ENCODE measurements at places on chromosomes 2 and 18.

DNA sequence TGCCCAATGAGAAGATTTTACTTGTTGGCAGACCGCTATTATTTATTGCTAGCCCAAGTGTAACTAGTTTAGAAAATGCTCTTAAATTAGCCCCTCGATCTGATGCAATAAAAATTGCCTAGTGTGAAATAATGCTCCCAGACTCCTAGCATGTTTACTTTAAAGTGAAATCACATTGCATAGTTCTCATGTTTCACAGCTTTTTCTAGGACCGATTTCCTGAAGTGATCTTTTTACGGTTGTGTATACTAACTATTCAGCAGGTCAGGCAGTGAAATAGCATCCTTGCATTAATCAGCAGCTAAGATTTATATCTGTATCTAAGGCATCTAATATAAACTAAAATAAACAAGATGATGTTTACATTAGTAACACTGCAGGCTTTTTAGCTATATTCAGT lies 52.4 kb downstream of the PMS1 start:
- DNase-seq = no peak

DNA sequence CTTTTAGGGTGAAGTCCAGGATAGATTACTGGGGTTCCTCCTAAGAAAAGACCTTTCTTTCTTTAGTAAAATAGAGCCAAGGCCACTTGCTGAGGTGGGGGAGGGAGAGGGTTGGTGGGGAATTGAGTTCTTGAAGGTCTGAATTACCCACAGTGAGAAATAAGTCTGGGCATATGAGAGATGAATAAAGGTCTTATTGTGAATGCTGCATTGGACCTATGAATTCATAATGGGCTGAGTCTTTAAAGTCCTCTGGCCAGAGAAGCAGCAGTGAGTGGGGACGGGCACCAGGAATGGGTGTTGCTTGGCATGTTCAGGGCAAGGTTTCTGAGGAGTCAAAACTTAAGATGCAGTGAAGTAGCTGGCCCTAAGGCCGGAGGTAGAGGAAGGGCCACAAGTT lies 10.5 kb downstream of the MAPRE3 start:
- DNase-seq = no peak

- DNase-seq = no peak
These were observed 165.7 kb upstream of the RAB12 start for GRCh38 chr18:8443505-8443904.

DNA sequence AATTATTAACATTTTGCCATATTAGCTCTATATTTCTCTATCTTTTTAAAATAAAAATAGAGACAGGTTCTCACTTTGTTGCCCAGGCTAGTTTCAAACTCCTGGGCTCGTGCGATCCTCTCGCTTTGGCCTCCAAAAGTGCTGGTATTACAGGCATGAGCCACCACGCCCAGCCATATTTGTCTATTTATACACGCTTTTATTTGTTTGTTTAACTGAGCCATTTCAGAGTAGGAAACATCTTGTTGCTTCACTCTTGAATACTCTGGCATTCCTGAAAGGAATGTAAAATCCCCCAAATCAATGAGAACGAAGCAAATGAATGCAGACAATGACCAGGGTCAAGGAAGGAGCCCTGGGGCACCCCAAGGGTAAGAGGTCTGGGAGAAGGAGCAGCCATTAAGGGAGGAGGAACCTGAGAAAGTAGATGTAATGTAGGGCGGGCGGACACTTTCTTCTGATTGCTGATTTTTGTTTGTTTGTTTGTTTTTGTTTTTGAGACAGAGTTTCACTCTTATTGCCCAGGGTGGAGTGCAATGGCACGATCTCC lies 31.7 kb upstream of the RAB1A start:
- DNase-seq = no peak

DNA sequence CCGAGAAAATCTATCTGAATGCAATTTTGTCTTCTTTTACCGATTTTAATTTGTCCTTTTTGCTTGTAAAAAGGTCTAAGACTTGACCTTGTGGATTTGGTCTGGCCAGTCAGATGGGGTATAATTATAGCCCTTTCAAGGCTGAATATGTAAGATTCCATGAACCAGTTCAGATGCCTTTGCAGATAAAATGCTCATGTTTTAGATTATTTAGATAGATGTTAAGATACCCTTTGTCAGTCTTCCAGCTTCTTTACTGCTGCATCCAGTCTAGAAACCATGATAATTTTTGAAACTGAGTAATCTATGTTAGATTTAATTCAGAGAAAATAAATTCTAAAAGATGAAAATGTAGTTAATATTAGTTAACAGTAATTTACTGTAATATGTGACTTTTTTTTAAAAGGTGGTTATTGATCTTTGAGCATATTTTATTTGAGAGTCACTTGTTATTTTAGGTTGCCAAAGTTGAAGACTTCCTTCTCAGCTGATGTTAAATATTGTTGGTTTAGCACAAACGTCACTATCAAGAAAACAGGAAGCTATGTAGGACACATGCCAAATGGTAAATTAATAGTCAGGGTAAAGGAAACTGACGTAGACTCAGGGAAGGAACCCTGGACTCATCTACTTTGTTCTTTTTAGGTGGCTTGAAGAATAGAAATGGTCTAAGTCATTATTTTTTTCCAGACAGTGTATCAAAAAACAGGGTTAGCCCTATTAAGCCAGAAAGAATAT lies 29.8 kb downstream of the BABAM2 start:
- no peak for DNase-seq

GRCh38 chr2:234680688-234681619 lies 184.1 kb upstream of the ARL4C start:
- DNase-seq = no peak

DNA sequence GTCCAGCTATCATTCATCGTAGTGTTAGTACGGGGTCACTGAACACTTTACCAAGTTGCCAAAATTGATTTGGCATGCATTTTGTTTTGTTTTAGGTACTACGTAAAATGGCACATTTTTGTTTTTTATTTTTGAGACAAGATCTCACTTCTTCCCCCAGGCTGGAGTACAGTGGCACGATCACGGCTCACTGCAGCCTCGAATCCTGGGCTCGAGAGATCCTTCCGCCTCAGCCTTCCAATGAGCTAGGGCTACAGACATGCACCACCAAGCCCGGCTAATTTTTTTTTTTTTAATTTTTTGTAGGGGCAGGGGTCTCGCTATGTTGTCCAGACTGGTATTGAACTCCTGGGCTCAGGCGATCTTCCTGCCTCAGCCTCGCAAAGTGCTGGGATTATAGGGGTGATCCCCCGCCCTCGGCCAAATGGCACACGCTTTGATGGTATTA lies 786 bp downstream of the TAF1B start:
- DNase-seq = no peak

- peak; percentile 65 for DNase-seq
These were observed 137.5 kb downstream of the TPO start for GRCh38 chr2:1550658-1551316.

GRCh38 chr18:13835202-13835601 lies 11.3 kb downstream of the MC5R start:
- DNase-seq = no peak

DNA sequence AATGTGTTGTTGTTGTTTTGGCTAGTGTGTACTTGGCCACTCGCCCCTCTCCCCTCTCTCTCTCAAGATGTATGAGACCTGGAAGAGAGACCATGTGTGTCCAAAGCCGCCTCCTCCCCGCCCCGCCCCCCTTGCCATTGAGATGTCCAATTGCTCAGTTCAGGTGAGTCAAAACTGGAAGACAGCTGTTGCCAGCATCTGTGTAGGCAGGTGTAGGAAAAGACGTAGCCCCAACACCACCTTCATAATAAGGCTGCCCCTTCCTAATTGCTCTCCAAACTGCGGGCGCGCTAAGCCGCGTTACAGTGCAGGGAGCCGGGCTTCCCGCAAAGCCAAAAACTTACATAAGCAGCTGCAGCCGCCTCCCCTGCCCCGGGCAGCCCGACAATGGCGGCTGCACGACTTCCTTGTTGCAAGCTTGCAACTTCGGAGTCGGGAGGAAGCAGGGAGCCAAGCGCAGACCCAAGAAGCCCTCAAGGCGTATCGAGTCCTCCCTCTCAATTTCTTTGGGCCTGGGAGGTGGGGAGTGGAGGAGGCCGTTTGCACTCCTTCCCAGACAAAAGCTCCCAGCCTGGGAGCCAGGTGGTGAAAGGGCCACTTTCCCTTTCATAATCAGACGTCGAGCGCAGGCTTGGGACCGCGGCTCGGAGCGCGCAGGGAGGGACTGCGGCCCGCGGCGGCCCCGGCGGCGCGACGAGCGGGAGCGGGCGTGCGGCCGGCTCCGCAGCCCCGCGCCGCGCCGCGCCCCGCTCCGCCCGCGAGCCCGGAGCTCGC lies 882 bp downstream of the ZBTB14 start:
- peak; percentile 47 for DNase-seq

DNA sequence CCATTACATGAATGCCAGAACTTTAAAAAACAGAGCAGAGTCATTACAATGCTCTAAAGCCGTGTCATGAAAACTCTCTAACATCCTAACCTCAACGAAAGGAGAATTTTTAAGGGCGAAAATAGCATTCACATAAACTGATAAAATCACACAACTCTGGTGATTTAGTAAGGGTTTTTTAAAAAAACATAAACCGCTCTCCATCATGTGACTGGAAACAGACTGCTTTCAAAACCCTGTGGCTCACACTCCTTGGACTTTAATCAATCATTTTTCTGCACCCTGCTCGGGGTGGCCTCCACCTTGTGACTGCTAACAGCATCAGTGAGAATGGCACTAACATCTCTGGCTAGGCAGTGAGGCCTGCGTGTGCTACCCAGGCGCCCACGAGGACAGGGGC lies 12.1 kb downstream of the DOCK10 start:
- DNase-seq = no peak

- no peak for DNase-seq
These were observed 3.7 kb downstream of the IER3IP1 start for GRCh38 chr18:47172476-47172875.

GRCh38 chr2:100109986-100110613 lies 32.3 kb downstream of the AFF3 start:
- DNase-seq = no peak

DNA sequence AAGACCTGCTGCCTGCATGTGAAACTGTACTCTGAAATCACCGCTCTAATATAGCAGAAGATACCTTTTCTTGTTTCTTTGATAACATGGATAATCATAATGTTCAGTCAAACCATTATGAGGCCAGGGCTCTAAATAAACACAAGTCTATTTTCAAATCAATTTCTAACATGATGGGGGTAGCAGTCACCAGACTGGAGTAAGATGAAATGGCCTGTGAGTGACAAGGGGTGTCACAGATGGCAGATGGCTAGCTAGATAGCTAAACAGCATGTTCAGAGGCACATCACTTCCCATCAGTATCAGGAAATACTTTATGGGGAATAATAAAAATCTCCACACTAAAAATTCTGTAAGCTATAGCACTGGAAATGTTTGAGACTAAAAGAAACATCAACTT lies 14.0 kb downstream of the MBD2 start:
- no peak for DNase-seq

DNA sequence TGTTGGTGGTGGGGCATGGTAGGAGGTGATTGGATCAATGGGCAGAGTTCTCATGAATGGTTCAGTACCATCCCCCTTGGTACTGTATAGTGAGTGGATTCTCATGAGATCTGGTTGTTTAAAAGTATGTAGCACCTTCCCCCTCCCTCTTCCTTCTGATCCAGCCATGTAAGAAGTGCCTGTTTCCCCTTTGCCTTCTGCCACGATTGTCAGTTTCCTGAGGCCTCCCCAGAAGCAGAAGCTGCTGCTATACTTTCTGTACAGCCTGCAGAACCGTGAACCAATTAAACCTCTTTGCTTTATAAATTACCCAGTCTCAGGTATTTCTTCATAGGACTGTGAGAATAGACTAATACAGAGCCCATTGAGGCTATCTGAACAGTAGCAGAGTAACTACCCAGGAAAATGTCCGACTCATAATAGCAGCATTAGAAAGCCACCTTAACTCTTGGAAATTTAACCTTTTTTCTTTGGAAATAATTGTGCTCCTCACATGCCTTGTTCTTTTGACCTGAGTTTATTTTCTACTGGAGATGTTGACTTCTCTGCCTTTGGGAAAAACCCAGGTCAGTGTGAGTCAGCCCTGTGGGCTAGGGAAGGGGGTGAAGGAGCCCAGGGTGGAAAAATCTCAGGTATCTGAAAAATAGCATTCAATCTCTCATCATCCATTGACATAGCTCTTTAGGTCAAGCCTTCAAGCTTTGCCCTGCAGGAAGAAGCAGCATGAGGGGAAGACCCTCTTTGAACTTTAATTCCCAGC lies 18.1 kb downstream of the CYP1B1 start:
- no peak for DNase-seq

- DNase-seq = no peak
These were observed 249.9 kb upstream of the SP5 start for GRCh38 chr2:170465241-170465640.

DNA sequence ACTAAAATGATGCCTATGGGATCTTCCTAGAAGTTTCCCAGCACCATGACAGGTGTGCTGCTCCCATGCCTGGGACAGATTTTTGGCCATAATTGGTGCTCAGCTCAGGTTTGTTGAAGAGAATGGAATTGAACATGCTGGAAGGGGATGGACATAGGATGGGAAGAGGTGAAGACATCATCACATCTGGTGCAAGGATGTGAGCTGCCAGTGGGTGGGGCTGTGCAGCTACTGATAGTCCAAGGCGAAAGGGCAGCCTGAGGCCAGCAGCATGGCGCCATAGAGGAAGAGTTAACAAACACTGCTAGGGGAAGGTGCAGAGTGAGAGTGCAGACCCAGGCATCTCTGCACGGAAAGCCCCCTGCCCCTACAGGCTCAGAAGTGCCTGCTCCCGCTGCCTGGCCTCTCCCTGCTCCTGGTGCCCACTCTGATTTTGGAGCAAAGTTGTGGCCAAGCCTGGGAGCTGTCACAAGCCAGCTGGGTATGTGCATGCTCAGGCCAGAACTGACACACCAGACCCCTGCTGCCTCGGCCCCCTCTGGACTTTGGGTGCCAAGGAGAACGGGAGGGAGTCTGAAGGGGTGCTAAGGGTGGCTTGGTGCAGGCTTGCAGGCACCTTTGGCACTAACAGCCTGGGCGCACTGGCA lies 178.6 kb downstream of the ZBTB7C start:
- no peak for DNase-seq

GRCh38 chr2:30561349-30561748 lies 114.3 kb downstream of the LCLAT1 start:
- no peak for DNase-seq

DNA sequence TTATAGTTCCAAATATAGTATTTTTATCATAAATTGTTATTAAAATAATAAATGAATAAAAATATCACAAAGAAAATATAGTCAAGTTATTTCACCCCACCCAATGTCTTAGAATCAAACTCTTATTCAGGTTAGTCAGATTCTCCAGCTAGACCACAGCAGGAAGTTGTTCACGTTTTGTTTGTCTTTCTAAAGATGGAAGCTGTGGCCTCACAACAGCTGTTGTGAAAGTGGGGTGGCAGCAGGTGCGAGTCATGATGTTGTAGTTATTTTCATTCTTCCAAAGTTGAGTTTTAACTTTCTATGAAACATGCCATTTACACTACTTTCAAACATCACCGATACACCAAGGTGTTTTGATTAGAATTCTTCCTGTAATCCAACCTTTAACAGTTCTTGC lies 272.9 kb downstream of the SLC8A1 start:
- DNase-seq = no peak

- no peak for DNase-seq
These were observed 159.2 kb downstream of the CPS1 start for GRCh38 chr2:210715560-210716082.
